ENCODE measurements at places on chromosomes 4 and X. TPM values are rescaled to one million over a fixed set of nuclear protein-coding genes. Genes with fewer than 3 reads are reported as not detected.

The PDCL2 gene
- total RNA-seq, result not detected

DNA sequence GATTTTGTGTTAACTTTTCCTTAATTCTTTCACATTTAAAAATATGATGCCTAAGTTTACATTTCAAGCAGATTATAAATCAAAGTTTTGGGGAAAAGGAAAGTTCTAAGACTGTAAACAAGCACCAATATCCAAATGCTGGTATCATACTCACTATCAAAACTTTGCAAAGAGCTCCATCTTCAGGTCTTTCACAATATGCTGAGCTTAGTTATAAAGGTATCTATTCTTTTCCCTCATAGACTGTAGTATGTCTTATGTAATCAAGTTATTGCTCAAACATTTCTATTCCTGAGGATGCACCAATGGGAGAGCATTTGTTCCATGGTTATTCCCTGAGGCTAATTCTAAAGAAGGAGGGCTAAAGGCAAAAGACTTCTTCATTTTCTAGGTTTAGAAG is 207.9 kb upstream of the FAM241A start:
- peaks cover 8% of the 10 kb centered on the region for H3K27me3 ChIP-seq
- H3K4me3 ChIP-seq, result no peak overlapping the region
- H3K27ac ChIP-seq, result no peak overlapping the region
- H3K36me3 ChIP-seq, result no peaks in the 10 kb centered on the region
- no peak for DNase-seq

DNA sequence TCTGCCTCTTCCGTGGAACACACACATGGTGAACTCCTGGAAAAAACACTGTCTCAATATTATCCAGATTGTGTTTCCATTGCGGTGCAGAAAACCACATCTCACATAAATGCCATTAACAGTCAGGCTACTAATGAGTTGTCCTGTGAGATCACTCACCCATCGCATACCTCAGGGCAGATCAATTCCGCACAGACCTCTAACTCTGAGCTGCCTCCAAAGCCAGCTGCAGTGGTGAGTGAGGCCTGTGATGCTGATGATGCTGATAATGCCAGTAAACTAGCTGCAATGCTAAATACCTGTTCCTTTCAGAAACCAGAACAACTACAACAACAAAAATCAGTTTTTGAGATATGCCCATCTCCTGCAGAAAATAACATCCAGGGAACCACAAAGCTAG is 87.9 kb downstream of the TET2 start:
- no peak overlapping the region for H3K4me3 ChIP-seq
- no peaks in the 10 kb centered on the region for H3K27me3 ChIP-seq

GRCh38 chrX:14355556-14355955 is 173.8 kb upstream of the GLRA2 start:
- H3K4me3 ChIP-seq, result no peak overlapping the region
- H3K27ac ChIP-seq, result no peak overlapping the region
- no peak for DNase-seq
- H3K27me3 ChIP-seq, result no peaks in the 10 kb centered on the region
- H3K4me1 ChIP-seq, result no peaks in the 10 kb centered on the region

The PRKG2 gene
- 16.0 TPM for total RNA-seq
